ENCODE measurements at places on chromosomes 3 and 15.

GRCh38 chr3:122217901-122218300 is 34.4 kb downstream of the CASR start:
- DNase-seq, result no peak

DNA sequence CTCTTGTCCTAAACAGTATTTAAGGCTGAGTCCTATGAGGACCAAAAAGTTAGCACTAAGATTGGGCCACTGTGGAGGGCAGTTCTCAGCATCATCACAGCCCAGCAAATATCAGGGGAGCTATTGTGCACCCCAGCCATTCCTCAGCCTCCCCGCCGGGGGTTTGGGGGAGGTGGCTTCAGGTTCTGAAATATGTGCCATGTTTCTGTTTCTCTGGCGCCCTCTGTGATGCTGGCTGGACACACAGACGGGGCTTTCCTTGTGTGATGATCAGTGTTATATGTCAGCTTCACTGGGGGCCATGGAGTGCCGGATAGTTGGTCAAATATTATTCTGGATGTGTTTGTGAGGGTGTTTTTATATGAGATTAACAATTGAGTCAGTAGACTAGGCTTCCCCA is 106.8 kb downstream of the GABRG3 start:
- DNase-seq, result no peak

- DNase-seq, result no peak
Measured at GRCh38 chr15:40958146-40958545, 4.9 kb downstream of the CHAC1 start.

- peak; percentile 88 for DNase-seq
Measured at GRCh38 chr3:154795582-154795981, 284.5 kb upstream of the MME start.

DNA sequence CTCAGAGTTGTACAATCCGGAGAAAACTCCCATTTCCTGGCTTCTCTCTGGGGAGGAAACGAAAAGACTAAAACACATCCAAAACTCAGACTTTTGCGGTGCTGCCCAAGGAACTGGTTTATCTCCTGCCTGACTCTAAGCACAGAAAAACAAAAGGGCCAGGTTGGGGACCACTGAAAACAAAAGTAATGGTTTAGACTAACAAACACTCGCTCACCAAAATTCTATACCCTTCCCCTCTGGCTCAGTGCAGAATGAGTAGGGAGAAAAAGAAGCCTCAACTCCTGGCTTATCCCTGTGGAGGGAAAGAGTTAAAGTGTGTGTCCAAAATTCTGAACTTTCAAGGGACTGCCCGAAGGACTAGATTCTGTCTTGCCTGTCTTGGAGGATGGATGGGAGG is 173.6 kb downstream of the FGF12 start:
- no peak for DNase-seq

GRCh38 chr15:45200799-45201556 is 13.2 kb upstream of the SHF start:
- peak; percentile 75 for DNase-seq

- DNase-seq, result no peak
Measured at GRCh38 chr3:134155446-134155845, 95.2 kb downstream of the RYK start.

- DNase-seq, result no peak
Measured at GRCh38 chr3:3356846-3357245, 177.4 kb upstream of the CRBN start.

- no peak for DNase-seq
Measured at GRCh38 chr3:194022816-194023215, 113.1 kb upstream of the HES1 start.

- DNase-seq, result no peak
Measured at GRCh38 chr15:42444415-42445063, 46.4 kb downstream of the ZNF106 start.

DNA sequence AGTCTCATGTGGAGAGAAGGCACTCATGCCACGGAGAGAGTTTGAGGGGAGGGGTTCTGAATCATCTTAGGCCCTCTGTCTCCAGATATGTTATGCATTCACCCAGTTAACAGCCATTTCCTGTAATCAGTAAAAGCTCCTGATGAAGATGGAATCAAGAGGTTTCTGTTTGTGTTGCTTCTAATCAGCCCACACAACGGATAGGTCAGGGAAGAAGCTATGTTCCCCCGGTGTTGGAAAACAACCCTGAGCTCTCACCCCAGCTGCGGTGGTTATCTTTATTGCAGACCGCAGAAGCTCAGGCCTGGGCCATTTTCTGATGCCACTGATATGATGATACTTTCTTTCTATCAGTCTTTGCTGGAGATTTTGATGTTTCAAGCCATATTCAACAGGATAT is 338.5 kb upstream of the ONECUT1 start:
- no peak for DNase-seq

DNA sequence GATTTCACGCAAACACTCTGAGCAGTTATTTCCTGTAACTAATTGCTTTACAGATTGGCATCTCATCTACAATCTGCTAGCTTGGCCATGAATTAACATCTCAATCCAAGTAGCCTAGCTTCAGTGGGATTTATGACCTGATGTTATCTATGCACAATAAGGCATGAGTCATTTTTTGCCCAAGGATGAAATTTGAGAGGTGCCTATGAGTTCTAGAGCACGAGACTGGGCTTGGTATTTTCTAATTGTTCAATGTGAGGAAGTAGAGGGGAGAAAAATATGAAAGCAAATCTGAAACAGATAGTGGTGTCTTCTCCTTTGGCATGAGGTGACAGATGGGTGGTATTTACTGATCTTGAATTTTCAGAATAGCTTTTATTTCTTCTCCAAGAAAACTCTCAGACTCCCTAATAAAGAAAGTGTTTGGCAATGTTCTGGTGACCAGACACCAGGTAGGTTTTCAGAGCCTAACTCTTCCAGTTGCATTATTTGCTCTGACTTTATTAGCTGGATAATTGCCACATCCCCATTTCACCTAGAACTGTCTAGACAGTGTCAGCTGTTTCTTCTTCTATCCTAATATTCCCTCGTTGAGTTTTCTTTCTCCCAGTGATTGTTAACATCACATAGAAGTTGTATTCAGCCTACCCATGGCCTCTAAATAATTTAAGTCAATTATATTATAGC is 301.0 kb upstream of the UMPS start:
- DNase-seq, result no peak

DNA sequence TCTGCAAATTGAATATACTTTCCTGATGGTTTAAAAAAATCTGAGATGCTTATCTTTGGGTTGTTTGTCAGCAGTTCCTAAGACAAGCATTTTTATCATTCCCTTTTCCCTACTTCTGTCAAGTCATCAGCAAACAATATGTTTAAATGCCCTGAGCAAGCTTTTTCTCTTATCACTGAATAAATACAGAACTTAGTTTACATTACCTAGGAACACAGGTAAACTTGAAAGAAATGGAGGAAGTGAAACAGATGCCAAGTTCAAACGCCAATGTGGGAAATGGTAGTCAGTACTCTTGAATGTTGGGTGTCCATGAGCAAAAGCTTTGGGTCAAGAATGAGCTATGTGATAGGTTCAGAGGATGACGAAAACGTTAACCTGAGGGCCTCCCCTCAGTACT is 17.2 kb upstream of the TCAIM start:
- DNase-seq, result no peak

- no peak for DNase-seq
Measured at GRCh38 chr15:25787855-25788520, 75.1 kb downstream of the ATP10A start.

DNA sequence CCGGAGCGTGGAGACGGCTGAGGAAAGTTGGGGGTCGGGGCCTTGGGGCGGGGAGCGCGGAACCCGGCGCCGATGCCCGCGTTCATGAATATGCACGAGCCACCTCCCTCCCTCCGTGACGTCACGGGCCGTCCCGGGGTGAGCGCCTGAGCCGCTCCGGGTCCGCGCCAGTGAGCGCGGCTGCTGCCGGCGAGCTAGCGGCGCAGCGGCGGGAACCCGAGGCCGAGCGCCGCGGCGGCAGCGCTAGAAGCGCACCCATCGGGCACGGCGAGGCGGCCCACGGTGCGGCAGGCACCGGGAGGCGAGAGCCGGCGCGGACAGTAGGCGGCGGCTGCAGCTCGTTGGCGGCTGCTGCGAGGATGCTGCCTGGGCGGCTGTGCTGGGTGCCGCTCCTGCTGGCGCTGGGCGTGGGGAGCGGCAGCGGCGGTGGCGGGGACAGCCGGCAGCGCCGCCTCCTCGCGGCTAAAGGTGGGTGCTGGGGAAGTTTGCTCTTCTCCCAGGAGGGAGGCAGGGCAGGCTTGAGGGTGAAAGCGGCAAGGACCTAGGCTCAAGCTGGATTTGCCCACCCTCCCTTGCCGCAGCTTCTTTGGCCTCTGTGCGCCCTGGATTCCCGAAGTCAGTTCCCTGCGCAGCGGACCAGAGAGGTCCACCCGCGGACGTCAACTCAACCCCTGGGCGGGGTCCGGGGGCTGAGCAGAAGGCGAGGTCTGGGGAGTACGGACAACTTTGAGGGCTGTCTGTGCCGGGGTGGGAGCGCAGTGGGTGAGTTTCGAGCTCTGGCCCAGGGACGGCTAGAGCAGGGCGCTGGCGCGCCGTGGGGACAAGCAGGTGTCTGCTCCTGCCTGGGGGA is at the start of gene CLSTN2:
Gene CLSTN2, plus strand, starts transcription at position 170 of the 850 bp plus-strand sequence.
- DNase-seq, result peak; percentile 11

DNA sequence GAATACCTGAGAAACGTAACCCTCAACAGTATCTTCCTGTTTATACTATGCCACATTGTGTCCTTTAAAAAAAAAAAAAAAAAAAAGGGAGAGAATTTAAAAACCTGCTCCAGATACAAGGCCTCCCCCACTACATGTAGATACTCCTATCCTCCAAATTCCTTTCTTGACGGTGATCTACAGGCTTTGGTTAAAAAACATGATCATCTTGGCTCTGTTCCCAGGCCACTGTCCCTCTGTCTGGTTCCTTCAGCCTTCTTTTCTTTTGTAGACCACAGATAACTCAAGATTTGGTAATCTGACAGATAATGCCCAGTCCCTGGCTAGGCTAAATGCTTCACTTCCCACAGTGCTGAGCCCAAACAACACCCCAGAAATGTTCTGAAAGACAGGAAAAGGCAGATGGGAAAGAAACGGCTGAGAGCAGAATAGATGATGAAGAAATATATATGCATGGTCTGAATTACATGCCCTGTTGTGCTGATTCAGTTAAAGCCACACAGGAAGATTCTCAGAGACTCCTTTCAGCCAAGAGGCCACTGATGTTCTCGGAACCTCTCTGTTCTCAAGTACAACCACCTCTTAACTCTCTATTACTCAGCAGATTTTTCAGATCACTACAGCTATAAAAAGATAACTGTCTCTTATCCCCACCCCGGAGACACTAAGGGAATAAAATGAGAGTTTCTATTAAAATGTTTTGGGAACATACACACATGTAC is 48.3 kb downstream of the NPTN start:
- DNase-seq, result no peak

DNA sequence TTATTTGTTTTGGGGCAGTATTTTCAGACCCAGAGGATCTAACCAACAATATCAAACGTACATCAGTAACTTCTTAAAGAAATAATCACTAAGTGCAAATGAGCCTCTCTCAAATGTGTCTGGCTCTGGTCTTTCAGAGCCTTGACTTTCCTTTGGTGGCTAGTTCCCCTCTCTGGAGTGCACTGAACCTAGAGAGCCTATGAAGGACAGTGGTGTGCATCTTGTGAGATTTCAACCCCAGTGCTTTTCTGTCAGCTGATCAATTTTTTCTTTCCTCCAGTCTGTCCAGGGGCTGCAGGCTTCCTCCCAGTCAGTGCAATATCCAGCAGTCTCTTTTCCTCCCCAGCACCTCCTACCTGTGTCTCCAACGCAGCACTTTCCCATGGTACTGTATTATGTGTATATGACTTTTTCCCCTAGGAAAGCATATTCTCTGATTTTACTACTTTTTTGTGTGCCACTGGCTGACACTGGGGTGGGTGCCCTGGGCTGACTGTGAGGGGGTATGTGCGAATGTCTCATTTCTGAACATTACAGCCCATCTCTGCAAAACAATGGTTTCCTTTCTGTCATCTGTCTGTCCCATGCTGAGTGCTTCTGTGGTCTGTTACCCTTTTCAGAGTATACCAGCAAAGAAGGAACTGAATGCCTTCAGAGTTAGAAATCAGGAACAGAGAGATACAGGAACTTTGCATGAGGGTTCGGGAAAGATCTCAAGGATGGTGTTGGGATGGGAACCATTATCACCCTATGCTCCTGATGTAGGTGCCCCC is 98.8 kb downstream of the ARPP21 start:
- DNase-seq, result no peak
